ENCODE measurements at places on chromosomes 7 and 10. TPM values are rescaled to one million over a fixed set of nuclear protein-coding genes. Genes with fewer than 3 reads are reported as not detected.
A peak's percentile ranks its signal among the peaks of the same experiment; 100 is the strongest.

The NKX1-2 gene
- not detected for total RNA-seq

The VWDE gene
- 4.3 TPM for total RNA-seq

The HILPDA gene
- total RNA-seq = 10.2 TPM

The PNLIP gene
- not detected for total RNA-seq

DNA sequence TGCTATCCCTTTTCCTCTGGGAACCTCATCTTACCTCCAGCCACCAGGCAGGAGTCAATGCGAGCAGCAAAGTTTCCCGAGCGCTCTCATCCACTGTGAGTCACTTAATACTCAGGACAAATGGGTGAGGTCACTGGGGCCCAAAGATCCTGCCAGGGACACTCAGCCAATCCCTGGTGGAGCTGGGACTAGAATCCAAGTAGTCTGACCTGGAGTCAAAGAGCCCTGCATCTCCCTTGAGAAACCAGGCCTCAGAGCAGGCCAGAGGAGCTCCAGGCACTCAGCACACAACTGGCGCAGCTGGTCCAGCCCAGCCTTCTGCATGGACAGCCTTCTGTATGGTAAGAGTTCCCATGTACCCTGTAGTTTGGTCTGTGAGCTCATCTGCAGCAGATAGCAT, 142.3 kb downstream of the MAPK8 start:
- DNase-seq = no peak
- H3K36me3 ChIP-seq = no peaks in the 10 kb centered on the region
- H3K27ac ChIP-seq = no peak overlapping the region
- H3K4me1 ChIP-seq = no peaks in the 10 kb centered on the region
- no peak overlapping the region for H3K4me3 ChIP-seq

DNA sequence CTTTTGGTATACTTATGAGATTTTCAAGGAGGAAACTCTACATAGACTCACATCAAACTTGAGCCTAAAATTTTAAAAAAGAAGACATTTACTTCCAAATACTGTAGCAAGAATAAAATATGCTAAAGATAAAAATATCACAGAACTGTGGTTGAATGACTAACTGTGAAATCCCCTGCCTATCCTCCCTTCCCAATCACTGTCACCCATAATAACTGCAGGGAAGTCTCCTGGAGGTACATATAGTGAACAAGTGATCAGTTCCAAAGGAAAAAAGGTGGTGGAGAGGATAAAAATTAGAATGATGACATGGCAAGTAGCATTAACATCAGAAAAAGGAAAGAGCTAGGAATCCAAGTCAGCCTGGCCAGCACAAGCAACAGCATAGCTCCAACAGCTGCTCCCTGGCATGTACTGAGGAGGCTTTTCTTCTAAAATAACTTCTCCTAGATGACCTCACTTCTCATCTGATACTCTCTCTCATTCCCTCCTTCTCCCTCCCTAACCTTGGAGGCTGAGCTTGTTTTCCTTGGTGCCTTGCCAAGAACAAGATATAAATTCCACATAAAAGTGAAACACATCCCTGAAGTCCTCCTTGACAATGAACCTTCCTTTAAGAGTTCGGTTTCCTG, 124.0 kb downstream of the IQUB start:
- no peaks in the 10 kb centered on the region for H3K36me3 ChIP-seq
- no peaks in the 10 kb centered on the region for H3K27me3 ChIP-seq
- no peaks in the 10 kb centered on the region for H3K4me1 ChIP-seq

DNA sequence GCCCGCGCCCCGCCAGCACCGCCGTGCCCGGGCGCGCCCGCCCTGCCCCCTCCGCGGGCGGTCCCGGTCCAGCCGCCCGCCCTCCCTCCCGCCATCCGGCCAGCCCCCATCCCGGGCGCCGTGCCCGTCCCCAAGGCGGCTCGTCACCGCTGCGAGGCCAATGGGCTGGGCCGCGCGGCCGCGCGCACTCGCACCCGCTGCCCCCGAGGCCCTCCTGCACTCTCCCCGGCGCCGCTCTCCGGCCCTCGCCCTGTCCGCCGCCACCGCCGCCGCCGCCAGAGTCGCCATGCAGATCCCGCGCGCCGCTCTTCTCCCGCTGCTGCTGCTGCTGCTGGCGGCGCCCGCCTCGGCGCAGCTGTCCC, at the start of gene HTRA1:
TSS of gene HTRA1 (plus strand) at position 187 of the 362 bp plus-strand sequence. CDS start at position 287, 100 bp downstream.
- peaks cover 76% of the 10 kb centered on the region for H3K27me3 ChIP-seq
- DNase-seq = peak; percentile 84
- peak within 1 kb of the TSS; percentile 41 for H3K27ac ChIP-seq
- peaks cover 6% of the 10 kb centered on the region for H3K4me1 ChIP-seq
- no peaks in the 10 kb centered on the region for H3K36me3 ChIP-seq

- peaks cover 22% of the 10 kb centered on the region for H3K4me1 ChIP-seq
- no peaks in the 10 kb centered on the region for H3K27me3 ChIP-seq
- no peak overlapping the region for H3K27ac ChIP-seq
- H3K4me3 ChIP-seq = no peak overlapping the region
- H3K36me3 ChIP-seq = no peaks in the 10 kb centered on the region
These were observed 97.9 kb downstream of the RTKN2 start for GRCh38 chr10:62170732-62171131.

DNA sequence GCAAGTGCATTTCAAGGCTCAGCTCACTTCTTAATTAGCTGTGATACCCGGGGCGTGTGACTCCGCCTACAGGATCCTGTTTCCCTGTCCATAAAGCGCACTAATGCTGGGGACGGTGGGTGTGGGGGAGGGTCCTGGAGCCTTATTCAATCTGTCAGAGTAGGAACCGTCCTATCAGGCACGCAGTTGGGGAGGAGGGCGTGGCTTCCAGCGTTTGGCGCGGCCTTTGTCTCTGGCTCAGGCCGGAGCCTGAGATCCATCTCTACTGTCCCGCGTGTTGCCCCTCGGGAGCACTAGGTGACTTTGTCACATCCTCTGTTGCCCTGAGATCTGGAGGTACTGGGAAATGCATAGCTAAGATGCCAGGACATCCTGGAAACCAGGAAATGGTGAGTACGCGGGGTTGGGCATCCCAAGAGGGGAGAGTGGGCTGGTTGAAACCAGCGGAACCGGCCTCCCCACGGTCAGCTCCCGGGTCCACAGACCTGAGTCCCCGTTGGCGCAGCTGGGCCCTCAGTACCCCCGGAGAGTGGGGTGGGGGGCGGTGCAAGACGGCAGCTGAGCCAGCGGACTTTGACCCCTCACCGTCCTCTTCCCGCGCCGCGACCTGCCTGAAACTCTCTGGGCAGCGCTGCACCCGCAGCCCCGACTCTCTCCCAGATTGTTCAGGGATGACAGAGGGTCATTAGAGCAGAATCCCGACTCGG, 104.4 kb upstream of the ZNF92 start:
- no peak overlapping the region for H3K27ac ChIP-seq
- peaks cover 66% of the 10 kb centered on the region for H3K27me3 ChIP-seq
- DNase-seq = no peak
- H3K4me3 ChIP-seq = no peak overlapping the region
- H3K4me1 ChIP-seq = peaks cover 5% of the 10 kb centered on the region

DNA sequence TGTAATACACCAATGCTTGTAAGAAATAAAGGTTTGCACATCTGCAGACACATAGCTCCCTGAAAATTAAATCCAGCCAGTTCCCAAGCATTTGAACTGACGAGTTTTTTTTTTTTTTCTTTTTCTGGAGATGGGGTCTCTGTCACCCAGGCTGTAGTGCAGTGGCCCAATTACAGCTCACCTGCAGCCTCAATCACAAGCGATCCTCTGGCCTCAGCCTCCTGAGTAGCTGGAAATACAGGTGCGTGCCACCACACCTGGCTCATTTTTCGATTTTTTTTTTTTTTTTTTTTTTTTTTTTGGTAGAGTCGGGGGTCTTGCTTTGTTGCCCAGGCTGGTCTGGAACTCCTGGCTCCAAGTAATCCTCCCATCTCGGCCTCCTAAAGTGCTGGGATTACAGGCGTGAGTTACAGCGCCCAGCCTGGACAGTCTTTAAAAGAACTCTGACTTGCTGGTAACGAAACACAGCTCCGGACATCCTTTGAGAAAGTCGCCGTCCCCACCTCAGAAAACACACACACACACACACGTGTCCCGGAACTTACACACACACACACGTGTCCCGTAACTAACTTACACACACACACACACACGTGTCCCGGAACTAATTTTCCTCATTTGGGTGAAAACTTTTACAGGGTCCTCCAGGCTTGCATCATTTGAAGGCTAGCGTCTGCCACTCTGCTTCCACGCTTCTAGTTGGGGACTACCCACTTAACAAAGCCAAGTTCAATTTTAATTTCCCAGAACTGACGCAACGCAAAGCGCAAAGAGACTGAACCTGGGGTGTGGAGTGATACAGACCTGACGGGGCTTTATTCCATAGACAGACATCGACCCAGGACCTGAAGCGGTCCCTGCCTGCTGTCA, 18.6 kb downstream of the OCM2 start:
- H3K27me3 ChIP-seq = no peaks in the 10 kb centered on the region
- no peak for DNase-seq
- peak overlapping the region; percentile 75 for H3K27ac ChIP-seq
- no peaks in the 10 kb centered on the region for H3K36me3 ChIP-seq
- no peaks in the 10 kb centered on the region for H3K4me1 ChIP-seq

GRCh38 chr7:37786741-37787569, 61.4 kb upstream of the NME8 start:
- no peaks in the 10 kb centered on the region for H3K27me3 ChIP-seq
- H3K4me3 ChIP-seq = no peak overlapping the region
- peak overlapping the region; percentile 67 for H3K27ac ChIP-seq
- DNase-seq = no peak

DNA sequence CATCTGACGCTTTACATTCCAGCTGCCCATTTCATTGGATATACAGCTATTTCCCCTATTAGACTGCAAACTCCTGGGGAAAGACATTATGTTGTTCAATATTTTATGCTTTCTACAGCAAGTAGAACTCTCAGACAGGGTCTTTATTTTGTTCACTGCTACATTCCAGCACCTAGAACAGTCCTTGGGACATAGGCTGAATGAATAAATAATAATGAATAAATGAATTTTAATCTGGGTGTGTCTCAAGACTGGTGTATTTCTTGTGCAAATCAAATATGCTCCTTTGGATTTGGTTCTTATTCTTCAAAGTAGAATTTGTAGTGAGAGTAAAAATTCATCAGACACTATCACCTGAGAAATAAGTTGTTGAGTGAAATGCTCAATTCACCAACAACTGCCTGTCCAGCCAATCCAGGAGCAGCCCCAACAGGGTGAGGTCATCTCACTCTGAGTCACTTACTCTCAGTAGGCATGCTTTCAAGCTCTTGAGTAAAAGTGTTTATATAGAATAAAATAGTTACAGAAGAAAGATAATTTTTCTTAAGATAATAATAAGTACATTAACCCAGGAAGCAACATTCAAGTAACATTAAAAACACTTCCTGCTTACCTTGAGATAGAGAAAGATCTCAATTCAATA, 287.5 kb upstream of the NPVF start:
- no peaks in the 10 kb centered on the region for H3K4me1 ChIP-seq
- H3K27me3 ChIP-seq = no peaks in the 10 kb centered on the region
- H3K36me3 ChIP-seq = no peaks in the 10 kb centered on the region
- H3K4me3 ChIP-seq = no peak overlapping the region

GRCh38 chr7:7978860-7979259, 10.3 kb downstream of the GLCCI1 start:
- H3K4me3 ChIP-seq = no peak overlapping the region
- no peaks in the 10 kb centered on the region for H3K27me3 ChIP-seq
- DNase-seq = no peak
- peaks cover 3% of the 10 kb centered on the region for H3K4me1 ChIP-seq
